Vagina (tissue), 2 donors: ENCODE measurements at places on chromosomes 4 and X.

- DNase-seq: peak; percentile 47
Measured at GRCh38 chr4:151955721-151956380, 195.0 kb upstream of the GATB start.

GRCh38 chrX:118872102-118872566 is 48.5 kb downstream of the ZCCHC12 start:
- DNase-seq: no peak

- no peak for DNase-seq
Measured at GRCh38 chr4:114193624-114194399, 214.4 kb upstream of the ARSJ start.

DNA sequence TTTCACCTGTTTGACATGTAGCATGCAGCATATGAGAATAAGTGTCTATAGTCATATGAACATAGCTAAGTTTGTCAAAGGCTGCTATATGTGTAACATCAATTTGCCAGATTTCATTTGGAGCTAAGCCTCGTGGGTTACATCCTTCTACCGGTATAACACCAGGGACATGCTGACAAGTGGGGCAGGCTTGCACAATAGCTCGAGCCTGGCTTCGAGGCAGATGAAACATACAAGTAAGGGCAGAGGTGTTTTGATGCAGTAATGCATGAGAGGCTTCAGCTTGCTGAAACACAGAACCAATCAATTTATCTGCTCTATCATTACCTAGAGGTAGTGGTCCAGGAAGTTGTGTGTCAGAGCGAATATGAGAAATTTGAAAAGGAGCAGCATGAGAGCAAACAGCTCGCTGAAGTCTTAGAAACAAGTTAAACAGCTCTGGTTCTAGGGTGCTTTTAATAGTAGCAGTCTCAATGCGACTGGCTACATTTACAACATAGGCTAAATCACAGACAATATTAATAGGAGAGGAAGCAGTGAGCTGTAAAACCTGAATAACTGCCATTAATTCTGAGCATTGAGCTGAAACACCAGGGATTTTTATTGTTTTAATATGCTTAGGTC is 14.9 kb upstream of the UGDH start:
- DNase-seq: no peak

GRCh38 chrX:12977761-12978204 is 2.9 kb downstream of the TMSB4X start:
- no peak for DNase-seq

GRCh38 chr4:40682290-40683101 is 52.8 kb upstream of the RBM47 start:
- no peak for DNase-seq

- DNase-seq: no peak
Measured at GRCh38 chr4:89531932-89532640, 224.5 kb upstream of the GPRIN3 start.

GRCh38 chrX:38987198-38987651 is 186.0 kb downstream of the MID1IP1 start:
- no peak for DNase-seq

GRCh38 chrX:137062915-137063617 is 29.3 kb upstream of the GPR101 start:
- no peak for DNase-seq

GRCh38 chr4:116438981-116439729 is 646.2 kb downstream of the TRAM1L1 start:
- no peak for DNase-seq
